ENCODE measurements at places on chromosomes 16 and 17.

DNA sequence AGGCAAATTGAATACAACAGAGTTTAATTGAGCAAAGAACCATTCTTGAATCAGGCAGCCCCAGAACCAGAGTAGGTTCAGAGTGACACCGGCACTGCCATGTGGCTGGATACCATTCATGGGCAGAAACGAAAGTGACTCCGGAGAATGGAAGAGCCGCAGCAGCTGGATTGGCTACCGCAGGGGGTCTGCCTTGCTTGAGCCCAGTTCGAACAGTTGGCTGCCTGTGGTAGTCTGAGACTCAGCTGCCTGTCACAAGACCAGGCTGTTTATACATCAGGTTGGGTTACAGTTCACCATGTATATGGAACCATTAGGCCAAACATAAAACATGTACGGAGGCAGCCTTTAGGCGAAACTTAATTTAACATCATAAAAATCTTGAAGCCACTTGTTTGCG, 205.2 kb upstream of the CHMP6 start:
- no peak for DNase-seq

- DNase-seq, result no peak
Measured at GRCh38 chr17:41717408-41718286, 5.5 kb downstream of the GAST start.

GRCh38 chr16:74064120-74064735, 232.4 kb upstream of the PSMD7 start:
- no peak for DNase-seq

DNA sequence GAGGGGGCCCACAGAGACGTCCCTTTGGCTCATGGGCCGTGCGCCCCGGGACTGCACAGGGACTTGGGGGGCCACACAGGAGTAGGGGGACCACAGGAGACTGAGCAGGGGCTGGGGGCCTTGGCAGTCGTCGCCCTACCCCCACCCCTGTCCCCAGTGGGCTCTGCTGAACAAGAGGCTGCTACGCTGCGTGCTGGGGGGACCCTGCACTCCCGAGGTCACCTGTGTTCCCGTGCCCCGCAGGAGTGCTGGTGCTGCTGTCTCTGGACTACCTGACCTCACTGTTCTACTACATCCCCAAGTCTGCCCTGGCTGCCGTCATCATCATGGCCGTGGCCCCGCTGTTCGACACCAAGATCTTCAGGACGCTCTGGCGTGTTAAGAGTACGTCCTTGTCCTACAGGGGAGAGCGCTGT, 14.4 kb upstream of the RNF213 start:
- no peak for DNase-seq

GRCh38 chr16:8436931-8437330, 153.4 kb downstream of the TMEM114 start:
- DNase-seq, result no peak

DNA sequence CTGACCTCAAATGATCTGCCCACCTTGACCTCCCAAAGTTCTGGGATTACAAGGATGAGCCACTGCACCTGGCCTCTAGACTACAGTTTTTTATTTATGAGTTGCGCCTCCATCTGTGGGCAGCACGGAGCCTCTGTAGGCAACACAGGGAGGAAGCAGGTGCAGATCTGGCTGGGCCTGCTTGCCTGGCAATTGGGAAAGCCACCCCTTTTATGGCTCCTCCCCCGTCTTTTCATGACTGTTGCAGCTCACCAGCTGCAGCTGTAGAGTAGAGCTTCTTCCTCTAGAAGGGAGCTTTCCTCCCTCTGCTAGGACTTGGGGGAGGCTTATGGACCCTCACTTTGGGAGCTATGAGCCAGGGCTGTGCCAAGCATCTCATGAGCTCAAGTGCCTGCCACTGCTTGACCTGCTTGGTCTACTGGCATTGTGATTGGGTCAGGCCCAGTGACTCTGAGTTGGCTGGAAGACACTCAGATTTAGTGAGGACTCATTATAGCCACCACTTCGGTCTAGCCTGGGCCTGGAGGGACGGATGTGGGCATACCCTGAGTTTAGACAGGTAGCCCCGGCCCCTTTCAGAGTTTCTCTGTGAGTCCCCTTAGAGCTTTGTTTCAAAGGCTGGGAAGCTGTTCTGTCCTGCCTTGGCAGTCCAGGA, 6.9 kb upstream of the SLC7A6 start:
- DNase-seq, result no peak

DNA sequence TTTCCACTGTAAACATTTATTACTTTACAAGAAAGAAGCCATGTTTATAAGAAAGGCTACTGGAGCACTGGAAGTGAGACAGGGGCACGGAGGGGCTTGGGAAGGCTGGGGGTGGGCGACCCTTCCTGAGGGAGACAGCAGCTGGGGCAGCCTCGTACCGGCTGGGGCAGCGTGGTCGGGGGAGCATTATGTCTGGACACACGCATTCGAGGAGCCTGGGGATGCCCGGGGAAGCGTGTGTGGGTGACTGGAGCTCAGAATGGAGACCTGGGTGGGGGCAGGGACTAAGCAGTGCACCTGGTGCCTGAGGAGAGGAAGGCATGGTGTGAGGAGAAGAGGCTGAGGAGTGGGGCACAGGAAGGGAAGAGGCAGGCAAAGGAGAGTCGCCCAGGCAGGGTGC, 64.5 kb downstream of the SRCIN1 start:
- no peak for DNase-seq

GRCh38 chr17:72219137-72219823, 98.5 kb downstream of the SOX9 start:
- DNase-seq, result no peak

DNA sequence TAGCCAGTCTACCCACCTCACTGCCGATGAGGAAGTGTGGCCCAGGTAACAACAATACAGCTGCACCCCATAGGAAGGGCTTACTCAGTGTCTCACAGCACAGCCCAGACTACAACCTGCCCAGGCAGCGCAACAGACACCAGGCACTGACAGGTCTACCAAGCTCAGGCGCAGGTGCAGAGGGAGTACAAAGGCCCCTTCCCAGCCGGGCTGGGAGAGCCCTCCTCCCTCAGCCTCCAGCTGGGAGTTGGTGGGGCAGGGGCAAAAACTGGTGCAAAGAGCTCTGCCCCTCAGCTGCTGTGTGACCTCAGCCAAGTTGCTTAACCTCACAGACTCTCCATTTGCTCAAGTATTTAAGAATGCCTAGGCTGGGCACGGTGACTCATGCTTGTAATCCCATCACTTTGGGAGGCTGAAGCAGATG, 112.6 kb upstream of the LHX1 start:
- no peak for DNase-seq

- DNase-seq, result no peak
Measured at GRCh38 chr17:36024106-36024869, 6.5 kb upstream of the CCL23 start.

GRCh38 chr17:42406615-42407288, 16.3 kb downstream of the CAVIN1 start:
- no peak for DNase-seq

- peak; percentile 29 for DNase-seq
Measured at GRCh38 chr17:17613708-17614114, 22.2 kb upstream of the PEMT start.

All from stimulated activated CD4-positive, alpha-beta T cell treated with anti-CD3 and anti-CD28 coated beads, Interleukin-12 subunit alpha, Interleukin-12 subunit beta, amount 100 ng/mL, for 4 hours (primary cell).